ENCODE measurements at places on chromosomes 1 and 21.

DNA sequence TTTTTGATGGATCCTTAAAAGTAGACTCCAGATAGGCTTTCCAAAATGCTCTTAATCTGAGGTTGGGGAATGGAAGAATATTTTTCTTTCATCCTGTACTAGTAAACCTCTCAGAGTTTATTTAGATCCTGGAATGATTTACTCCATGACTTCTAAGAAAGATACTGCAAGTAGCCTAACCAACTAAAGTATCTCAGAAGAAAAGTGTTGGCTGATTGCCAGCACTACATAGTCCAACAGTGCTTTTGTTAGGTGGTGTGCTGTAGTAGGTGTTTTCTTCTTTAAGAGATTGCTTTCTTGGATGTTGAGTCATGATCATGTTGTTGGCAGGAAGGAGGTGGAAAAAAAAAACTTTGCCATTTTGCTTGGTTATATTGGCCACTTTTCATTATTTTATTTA is 119.8 kb downstream of the OSBPL9 start:
- DNase-seq: no peak

- DNase-seq: no peak
Measured at GRCh38 chr1:13651279-13651678, 48.7 kb upstream of the PRDM2 start.

DNA sequence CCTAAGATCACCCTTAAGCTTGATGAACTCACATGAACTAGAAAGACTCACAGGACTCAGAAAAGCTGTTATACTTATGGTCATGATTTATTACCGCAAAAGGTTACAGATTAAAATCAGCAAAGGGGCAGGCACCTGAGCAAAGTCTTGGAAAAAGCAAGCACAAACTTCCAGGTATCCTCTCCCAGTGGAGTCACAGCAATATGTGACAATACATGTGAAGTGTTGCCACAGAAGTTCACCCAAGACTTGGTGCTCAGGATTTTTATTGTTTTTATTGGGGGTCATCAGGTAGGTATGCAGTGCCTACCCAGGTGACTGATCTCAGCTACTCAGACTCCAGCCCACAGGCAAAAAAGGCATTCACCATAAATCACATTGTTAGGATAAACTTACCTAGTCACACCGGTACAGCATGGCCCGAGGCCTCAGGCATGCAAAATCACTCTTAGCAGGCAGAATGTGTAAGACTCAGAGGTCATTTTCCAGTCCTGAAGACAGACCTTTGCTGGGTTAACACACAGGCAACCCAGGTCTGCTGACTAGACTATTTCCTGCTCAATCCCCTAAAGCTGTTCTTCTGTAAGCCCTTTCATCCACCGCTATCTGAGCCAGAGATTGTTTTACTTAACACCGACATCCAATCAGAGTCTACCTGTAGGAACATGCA is 55.6 kb downstream of the SSX2IP start:
- DNase-seq: no peak

DNA sequence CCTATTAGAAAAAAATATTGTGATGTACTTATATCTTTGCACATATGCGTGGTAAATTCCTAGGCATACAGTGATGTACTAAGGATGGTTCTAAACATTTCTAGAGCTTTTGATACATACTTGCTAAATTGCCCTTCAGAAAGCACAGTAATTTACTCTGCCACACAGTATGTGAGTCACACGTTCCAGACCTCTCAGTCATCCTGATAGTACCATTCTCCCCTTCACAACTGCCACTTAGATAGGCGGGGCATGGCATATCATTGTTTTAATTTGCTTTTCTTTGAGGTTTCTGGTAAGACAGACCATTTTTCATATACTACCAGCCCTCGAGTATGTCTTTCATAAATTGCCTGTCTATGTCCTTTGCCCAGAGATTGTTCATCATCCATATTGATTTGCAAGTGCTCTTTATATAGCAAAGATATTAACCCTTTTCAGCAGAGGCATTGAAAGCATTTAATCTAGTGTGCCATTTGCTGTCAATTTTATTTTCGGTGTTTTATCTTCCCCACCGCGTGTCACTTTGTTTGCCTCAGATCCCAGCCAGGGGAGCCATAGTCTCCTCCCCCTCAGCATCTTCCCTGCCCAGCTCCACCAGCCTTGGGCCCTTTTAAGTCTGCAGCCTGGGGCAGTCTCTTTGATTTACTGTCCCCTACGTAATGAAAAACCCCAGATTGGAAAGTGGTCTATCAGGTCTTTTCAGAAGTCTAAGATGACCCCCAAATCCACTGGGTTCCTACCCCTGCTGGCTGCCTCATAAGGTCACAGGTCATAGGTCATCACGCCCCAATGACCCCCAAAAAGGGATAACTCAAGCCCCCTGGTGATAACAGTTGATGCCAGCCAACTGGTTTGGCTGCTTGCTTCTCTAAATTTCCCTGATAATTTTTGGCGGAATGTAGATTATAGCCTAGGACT is 11.8 kb upstream of the PAX7 start:
- no peak for DNase-seq

GRCh38 chr1:222543817-222544216 is 4.1 kb downstream of the HHIPL2 start:
- DNase-seq: no peak

- DNase-seq: no peak
Measured at GRCh38 chr1:219537223-219537631, 75.7 kb downstream of the ZC3H11B start.

GRCh38 chr1:88609051-88609450 is 75.0 kb upstream of the PKN2 start:
- DNase-seq: no peak

DNA sequence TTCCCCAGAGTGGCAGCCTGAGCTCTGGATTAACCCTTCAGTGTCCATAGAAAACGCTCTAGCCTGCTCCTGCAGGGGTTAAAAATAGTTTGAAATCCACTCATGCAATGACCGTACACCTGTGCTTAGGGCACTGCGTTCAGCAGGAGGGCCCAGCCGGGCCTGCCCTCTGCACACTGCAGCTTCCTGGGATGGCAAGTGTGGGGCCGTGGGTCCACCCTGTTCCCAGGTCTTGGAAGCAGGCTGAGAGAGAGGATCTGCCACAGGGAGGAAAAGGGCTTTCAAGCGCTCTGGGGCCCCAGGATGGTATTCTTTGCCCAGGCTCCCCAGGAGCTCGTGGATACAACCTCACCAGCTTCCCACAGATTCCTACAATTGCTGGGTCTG is 1.5 kb upstream of the S100B start:
- no peak for DNase-seq

GRCh38 chr1:199948587-199949280 is 78.8 kb upstream of the NR5A2 start:
- peak; percentile 8 for DNase-seq

DNA sequence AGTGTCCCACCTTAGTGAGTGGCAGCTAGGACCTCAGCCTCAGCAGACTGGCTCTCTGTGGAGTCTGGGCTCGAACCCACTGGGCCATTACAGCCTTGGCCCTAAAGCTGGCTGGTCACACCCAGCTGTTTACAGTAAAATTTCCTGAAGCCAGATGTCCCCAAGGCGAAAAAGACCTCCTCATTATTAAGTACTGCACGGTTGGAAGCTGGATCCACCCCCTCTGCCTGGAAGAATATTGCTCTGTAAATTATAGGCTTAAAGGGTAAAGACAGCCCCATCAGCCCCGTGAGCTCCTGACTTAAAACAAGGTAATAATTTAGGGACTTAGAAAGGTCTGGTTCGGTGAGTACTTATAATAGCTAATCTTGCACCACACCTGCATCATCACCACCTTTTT is 30.3 kb upstream of the TMEM51 start:
- no peak for DNase-seq

- no peak for DNase-seq
Measured at GRCh38 chr1:85318217-85318616, 41.8 kb upstream of the BCL10 start.

DNA sequence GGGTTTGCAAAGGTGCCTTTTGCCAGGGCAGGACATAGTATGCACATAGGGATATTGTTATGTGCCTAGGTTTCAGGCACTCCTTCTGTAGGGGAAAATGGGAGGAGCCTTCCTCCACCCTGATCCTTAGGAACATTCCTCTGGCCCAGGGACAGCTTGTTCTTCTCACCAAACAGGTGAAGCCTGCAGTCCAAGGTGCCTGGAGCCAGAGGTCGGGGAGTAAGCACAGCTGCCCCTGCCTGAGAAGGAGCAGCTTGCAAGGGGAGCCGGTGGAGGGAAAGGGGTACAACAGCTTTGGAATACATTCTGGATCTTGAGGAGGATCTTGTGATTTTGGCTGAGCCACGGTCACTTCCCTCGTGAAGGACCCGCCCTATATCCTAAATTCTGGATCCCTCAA is 82.4 kb upstream of the CD1D start:
- DNase-seq: no peak

DNA sequence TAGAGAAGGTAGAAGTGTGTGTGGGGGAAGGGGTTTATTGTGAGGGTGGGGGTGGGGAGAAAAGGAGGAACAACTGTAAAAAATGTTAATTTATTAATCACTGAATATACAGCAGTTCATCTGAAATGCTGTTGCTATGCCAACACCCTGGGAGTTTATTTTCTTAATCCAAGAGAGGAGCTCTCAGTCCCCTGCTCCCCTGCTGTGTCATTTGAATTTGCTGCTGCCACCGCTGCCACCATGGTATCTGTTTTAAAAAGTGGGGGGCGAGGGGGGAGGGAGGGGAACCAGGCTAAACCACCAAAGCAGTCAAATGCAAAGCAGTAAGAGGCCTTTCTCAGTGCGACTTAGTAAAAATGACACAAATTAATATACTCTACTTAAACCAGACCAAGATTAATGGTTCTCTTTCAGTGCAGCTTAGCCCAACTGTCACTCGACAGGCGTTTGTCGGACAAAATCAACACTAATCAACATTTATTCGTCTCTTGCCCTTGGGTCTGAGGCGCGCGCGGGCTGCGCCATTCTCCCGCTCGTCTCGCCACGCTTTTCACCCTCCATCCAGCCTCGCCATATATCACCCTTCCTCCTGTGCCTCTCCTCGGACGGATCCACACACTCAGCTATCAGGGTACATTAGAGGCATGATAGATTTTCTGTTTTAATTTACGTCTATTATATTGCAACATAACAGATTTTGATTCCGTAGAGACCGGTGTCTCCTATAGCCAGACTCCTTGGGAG is 76.2 kb downstream of the PBX1 start:
- DNase-seq: no peak

- no peak for DNase-seq
Measured at GRCh38 chr1:39230261-39231190, 26.0 kb downstream of the MACF1 start.

DNA sequence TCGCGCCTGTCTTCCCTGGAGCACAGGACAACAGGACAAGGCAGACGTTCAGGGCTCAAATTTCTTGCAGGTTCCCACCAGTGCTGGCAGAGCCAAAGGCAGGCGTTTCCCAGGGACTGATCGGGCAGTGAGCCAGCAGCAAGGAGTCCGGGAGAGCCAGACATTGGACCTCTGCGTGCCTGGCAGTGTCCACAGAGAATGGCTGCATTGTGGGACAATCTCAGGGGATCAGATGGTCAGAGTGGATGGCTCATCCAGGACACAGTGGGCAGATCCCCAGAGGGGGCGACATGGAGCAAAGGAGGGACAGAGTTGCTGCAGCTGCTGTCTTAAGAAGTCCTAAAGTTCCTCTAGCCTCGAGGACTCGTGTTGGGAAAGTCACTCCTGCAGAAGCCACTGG is 4.6 kb downstream of the TMEM63A start:
- no peak for DNase-seq

GRCh38 chr1:95245029-95245428 is 11.0 kb downstream of the RWDD3 start:
- DNase-seq: no peak

DNA sequence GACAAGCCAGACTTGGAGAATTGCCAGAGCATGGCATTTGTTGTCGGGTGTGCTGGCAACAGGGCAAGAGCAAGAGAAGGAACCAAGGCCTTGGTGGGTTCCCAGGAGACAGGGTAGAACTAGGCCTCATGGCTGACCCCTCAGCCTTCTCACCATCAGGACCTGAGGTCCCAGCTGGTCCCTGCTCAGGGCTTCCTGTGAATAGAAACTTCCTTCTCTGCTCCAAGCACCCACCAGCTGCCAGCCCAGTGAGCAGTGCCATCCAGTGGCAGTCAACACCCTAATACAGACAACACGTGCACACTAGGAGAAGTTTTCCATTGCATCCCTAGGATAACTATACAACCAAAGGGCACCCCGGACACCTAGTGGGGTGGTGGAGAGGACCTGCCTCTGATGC is 22.8 kb downstream of the S100A6 start:
- no peak for DNase-seq

DNA sequence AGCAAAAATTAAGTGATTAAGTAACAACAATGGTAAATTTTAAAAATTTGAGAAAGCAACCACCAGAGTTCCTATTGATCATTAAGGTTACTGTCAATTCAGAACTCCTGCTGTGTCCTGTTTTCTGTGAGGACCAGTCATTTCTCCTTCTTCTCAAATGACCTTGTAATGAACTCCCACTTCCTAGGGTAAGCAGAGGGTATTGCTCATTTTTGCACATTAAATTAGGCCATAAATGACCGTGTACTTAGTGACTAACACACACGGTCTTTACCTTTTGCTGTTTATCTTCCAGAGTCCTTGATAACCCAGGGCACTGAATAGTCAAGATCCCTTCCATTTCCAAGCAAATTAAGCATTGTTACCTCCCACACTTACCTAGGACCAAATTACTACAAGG is 227.5 kb upstream of the LYPLAL1 start:
- DNase-seq: no peak

DNA sequence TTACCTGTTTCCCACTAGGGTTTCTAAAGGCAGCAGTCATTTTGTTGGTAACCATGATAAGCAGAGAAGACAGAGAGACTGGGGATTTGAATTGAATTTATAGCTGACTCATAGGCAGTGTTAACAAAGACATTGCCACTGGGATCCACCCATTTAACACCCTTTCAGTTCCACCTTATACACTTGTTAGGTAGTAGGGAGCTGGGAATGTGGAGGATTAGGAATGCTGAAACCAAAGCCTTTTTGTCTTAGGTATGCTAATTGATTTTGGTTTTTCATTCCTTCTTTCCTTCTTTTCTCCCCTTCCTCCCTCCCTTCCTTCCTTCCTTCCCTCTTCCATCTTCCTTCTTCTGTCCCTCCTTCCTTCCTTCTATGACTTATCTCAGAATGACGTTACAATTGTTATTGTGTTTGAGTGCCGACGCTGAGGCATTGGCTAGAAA is 7.5 kb upstream of the EVI5 start:
- DNase-seq: no peak

- DNase-seq: no peak
Measured at GRCh38 chr1:46180082-46180616, 3.9 kb upstream of the P3R3URF start.

DNA sequence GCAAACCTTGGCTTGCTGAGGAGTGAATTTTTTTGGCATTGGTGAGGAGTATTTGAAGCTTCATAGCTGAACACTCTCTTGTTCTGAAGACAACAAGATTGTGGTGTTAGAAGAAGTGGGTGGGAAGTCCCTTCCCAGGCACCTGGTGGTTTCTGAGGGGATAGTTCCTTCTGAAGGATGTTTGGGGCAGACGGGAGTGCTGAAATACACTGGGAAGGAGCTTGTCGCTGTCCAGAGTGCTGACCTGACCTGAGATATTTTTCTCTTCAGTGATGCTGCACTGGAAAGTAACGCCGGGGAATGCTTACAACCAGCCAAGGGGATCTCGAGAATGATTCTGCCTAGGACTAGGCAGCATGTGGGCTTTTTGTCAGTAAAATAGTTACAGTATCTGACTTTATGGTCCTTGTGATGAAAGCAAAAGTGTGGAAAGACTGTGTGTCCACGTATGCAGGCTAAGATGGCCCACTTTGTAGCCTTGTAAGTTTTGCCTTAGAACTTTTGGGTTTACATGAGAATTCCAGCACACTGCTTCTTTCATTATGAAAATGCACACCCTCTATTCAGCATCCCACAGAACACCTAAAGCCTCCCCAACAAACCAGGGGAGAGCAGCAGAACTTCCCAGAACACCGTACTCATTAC is 33.1 kb upstream of the NFASC start:
- peak; percentile 39 for DNase-seq

Measured in Jurkat, Clone E6-1 (cell line).